ENCODE measurements at places on chromosomes 1 and 21.

- peaks cover 2% of the 10 kb centered on the region for H3K4me1 ChIP-seq
- no peaks in the 10 kb centered on the region for H3K36me3 ChIP-seq
- H3K27ac ChIP-seq: no peak overlapping the region
These were observed 43.1 kb downstream of the CASZ1 start for GRCh38 chr1:10753299-10753698.

DNA sequence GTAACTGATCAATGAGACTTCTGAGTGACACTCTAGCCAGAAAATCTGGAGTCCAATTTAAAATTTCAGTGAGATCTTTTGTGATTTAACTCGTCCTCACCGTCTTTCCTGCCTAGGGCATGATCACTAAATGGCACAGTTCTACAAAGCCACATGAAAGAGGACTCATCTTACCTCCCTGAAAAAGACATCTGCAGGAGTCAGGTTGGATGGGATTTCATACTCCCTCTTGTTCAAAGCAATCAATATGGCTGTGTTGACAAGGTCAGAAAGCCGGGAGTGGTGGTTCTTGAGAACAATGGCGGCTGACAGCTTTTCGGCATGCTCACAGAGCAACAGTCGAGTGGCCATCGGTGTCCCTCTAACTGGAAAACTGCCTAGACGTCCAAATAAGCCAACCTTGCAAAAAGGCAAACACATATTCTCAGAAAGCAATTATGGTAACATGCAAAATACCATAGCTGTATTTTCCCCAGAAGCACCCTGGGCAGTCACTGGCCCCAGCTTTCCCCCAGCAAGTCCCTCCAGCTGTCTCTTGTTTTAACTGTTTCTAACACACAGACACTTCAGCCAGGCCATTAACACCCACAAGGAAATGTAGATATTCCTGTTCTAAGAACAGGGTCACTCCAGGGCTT, 36.6 kb upstream of the ACTA1 start:
- H3K4me1 ChIP-seq: no peaks in the 10 kb centered on the region
- no peaks in the 10 kb centered on the region for H3K27me3 ChIP-seq
- DNase-seq: no peak
- H3K36me3 ChIP-seq: peaks cover 54% of the 10 kb centered on the region

DNA sequence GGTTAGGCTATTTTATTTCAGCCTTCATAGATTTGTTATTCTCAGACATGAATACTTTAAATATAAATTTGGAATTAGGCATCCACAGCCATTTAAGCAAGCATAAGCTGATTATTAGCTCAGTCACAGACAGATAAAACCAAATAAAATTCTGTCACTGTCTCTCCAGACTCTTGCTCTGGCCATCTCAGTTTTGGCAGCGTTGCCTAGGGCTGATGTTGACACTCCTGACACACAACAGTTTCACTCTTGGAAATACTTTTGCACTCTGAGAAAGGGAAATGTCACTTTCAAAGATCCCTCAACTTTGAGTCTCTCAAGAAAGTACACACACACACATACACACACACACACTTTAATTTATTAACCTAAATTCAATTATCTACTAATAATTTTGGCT, 372.7 kb downstream of the BRINP3 start:
- no peak overlapping the region for H3K4me3 ChIP-seq
- no peaks in the 10 kb centered on the region for H3K36me3 ChIP-seq
- peaks cover 49% of the 10 kb centered on the region for H3K4me1 ChIP-seq
- no peak for DNase-seq

DNA sequence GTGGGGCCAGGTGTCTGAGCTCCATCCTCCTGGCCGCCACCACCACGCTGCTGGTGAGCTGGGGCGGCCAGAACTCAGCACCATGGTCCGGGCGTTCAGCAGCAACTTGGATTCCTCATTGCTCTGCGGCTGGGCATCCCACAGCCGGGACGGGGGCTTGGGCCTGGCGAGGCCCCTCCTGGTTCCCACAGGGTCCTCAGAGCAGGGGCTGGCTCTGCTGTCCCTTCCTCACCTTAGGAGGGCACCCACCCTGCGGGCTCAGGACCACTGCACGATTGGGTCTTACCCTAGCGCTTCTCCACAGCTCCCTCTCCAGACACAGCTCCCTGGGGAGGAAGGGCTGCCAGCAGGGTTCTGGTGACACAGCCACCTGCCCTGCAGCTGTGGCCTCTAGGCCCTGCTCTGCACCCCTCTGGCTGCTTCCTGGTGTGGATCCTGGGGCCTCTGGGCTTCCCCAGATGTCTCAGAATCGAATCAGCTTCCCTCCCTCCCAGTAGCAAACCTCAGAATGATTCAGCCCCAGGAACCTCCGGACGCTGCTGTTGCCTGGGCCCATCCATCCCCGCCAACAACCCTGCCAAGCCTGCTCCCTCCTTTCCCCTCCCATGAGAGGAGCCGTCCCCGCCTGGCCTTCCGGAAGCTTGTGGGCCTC, 25.0 kb downstream of the CRYAA start:
- H3K4me1 ChIP-seq: peaks cover 34% of the 10 kb centered on the region
- peak; percentile 77 for DNase-seq
- peaks cover 7% of the 10 kb centered on the region for H3K36me3 ChIP-seq

DNA sequence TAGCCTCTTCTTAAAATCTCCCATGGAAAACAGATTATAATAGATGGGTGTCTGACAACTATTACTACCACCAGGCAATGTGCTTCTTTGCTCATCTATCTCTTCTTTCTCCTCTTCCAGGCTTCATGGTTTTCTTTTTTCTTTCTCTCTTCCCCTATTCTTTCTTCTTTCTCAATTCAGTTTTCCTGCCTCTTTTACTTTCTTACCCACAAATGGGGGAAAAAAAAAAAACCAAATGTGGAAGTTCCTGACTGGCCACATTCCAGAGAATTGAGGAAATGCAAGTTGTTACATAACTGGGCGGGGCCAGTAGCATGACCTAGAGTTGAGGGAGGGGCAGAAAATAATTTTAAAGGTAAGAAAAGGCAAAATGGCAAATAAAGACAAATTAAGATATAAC, 10.9 kb upstream of the SMG7 start:
- no peak overlapping the region for H3K4me3 ChIP-seq
- DNase-seq: no peak
- H3K27ac ChIP-seq: no peak overlapping the region
- H3K27me3 ChIP-seq: peaks cover 30% of the 10 kb centered on the region

- no peaks in the 10 kb centered on the region for H3K27me3 ChIP-seq
- H3K4me1 ChIP-seq: peaks cover 6% of the 10 kb centered on the region
- peaks cover 8% of the 10 kb centered on the region for H3K36me3 ChIP-seq
- no peak for DNase-seq
These were observed 38.3 kb upstream of the PRSS38 start for GRCh38 chr1:227777156-227777555.

DNA sequence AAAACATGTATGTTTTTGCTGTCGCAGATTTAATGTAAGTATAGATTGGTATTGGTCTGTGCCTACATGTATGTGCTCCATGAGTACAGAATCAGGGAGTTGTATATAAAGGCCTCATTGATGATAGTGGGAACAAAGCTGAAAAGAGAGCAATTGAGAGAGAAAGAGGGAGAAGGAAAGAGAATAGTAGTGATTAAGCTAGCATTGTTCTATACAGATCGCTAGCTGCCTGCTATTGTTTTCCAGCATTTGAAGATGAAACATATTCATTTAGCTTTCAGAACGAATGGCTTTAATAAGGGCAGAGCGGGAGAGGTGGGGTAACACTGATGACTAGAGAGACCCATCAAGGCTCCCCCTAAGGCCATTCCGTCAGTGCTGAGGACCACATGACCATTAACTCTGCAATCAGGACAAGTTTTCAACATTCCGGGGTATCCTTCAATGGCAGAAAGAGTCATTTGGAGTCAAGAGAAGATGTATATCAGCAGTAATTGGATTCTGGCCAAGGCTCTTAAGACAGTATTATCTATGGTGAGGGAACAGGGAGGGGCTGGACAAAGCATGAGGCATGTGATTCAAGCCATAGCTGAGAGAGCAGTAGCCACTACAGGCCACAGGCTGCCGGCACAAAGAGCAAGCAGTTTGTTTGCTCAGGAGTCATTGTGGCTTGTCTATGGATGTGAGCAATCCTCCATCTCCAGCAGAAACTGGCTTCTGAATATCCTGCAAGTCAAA, 176.5 kb downstream of the PBX1 start:
- H3K4me1 ChIP-seq: peaks cover 6% of the 10 kb centered on the region
- DNase-seq: no peak

DNA sequence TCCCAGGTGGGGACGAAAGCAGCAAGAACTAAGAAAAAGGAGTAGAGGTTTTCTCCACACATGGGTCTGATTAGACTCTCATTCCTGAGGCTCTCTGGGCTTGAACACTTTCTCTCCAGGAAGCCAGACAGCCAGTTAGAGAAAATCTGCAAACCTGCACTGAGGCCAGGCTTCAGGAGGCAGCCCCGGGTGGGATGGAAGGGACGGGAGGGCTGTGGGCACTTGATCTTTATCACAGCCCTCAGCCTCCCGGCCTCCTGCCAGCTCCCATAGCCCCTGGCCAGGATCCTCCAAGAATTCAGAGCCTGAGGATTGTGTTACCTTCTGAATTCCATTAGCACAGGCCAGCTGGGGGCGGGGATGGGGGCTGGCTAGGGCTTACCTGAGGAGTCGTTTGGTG, 40.1 kb downstream of the SERTAD4 start:
- no peaks in the 10 kb centered on the region for H3K27me3 ChIP-seq
- peak overlapping the region; percentile 67 for H3K27ac ChIP-seq
- no peaks in the 10 kb centered on the region for H3K36me3 ChIP-seq
- no peak for DNase-seq
- H3K4me3 ChIP-seq: no peak overlapping the region

DNA sequence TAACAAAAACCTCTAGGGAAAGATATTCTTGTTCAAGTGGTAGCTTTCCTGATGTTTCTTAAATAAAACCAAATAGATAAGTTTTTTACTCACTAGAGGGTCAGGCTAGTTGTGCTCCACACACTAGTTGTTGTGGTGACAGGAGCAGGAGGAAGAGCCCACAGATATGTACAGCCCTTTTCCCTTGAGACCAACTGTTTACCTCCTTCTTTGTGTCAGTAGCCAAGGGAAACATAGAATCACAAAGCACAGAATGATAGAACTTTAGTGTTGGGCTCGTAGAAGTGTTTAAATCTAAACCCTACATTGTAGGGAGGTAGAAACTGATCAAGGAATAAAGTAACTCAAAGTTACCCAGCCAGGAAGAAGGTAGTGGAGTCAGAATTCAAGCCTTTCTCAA, 309.0 kb downstream of the CTH start:
- H3K4me1 ChIP-seq: no peaks in the 10 kb centered on the region
- no peaks in the 10 kb centered on the region for H3K36me3 ChIP-seq
- H3K27ac ChIP-seq: no peak overlapping the region
- DNase-seq: no peak
- no peaks in the 10 kb centered on the region for H3K27me3 ChIP-seq

DNA sequence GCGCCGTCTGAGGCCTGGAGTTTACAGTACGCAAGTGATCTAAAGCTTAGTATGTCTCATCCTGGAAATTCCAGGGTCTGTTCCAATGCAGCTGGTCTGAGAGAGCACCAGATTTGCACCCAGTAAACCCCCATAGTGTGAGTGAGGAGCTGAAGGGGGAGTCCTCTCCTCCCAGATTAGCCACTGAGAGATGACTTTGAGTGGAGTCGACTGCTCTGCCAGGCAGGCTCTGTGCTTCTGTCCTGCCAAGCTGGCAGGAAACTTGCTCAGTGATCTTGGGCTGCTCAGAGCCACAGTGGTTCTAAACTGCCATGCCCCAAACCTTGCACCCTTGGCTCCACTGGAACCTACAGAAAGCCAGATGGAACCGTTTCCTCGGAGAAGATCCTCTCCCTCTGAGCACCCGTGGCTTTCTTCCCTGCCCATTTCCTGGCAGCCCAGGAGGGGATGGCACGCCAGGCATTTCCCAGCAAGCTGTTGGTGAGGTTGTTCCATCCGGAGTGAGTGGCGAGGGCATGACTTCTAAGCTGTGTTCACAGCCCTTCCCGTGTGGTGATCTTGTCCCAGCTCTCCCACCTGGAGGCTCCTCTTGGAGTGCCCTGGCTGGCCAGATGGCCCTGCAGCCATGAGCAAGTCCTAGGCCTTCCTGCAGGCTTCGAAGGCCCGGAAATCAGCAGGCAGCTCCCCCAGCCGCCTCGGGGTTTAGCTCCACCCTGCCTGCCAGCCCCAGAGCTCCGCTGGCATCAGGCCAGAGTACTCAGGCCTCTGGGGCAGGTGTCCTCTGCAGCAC, 125.9 kb upstream of the VAMP3 start:
- peaks cover 9% of the 10 kb centered on the region for H3K4me1 ChIP-seq
- DNase-seq: no peak
- H3K4me3 ChIP-seq: no peak overlapping the region
